ENCODE measurements at places on chromosomes 6 and 20.

- DNase-seq, result no peak
- no peak overlapping the region for H3K4me3 ChIP-seq
- peaks cover 2% of the 10 kb centered on the region for H3K4me1 ChIP-seq
- H3K36me3 ChIP-seq, result no peaks in the 10 kb centered on the region
- H3K27me3 ChIP-seq, result peaks cover 8% of the 10 kb centered on the region
- no peak overlapping the region for H3K27ac ChIP-seq
Observed at GRCh38 chr6:168725802-168726201, 284.8 kb downstream of the SMOC2 start.

GRCh38 chr20:19427480-19427879 lies 215.0 kb downstream of the SLC24A3 start:
- no peak overlapping the region for H3K27ac ChIP-seq
- no peaks in the 10 kb centered on the region for H3K36me3 ChIP-seq

DNA sequence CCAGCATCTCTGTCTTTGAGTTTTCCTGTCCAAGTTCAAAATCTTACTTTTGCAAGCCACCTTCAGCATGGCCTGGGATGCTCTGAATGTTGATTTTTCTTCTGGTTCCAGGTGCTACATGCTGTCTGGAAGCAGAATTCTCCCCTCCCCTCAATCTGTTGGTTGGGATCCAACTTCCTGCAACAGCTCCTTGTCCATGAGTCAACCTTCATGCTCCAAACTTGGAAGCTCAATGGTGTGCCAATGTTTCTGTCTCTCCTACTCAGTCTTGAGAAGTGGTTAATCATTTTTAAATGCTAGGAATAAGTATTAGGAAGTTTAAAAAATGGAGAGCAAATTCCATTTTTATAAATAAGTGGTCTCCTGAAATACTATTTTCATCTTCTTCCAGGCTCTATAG lies 33.2 kb upstream of the PLEKHG1 start:
- H3K27me3 ChIP-seq, result peaks cover 53% of the 10 kb centered on the region
- H3K36me3 ChIP-seq, result no peaks in the 10 kb centered on the region
- H3K4me1 ChIP-seq, result no peaks in the 10 kb centered on the region
- no peak for DNase-seq
- H3K4me3 ChIP-seq, result no peak overlapping the region

DNA sequence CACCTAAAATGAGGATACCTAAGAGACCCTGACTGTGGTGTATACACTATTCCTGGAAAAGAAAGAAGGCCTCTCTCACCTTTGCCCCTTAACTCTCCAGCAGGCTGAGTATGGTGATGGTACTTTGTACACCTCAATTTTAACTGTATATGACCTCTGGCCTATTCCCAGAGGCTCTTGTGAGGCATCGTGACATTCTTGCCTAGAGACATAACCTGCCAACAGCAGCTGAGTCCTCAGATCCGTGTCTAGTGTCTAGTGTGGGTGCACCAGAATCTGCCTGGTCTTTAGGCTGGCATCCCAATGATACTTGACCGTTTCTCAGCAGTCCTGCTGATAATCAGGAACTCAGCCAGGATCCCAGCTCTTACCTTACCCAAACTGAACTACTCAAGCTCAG lies 20.0 kb downstream of the TP53INP2 start:
- H3K27ac ChIP-seq, result no peak overlapping the region
- no peak overlapping the region for H3K4me3 ChIP-seq
- H3K27me3 ChIP-seq, result no peaks in the 10 kb centered on the region
- peaks cover 32% of the 10 kb centered on the region for H3K36me3 ChIP-seq
- no peaks in the 10 kb centered on the region for H3K4me1 ChIP-seq

DNA sequence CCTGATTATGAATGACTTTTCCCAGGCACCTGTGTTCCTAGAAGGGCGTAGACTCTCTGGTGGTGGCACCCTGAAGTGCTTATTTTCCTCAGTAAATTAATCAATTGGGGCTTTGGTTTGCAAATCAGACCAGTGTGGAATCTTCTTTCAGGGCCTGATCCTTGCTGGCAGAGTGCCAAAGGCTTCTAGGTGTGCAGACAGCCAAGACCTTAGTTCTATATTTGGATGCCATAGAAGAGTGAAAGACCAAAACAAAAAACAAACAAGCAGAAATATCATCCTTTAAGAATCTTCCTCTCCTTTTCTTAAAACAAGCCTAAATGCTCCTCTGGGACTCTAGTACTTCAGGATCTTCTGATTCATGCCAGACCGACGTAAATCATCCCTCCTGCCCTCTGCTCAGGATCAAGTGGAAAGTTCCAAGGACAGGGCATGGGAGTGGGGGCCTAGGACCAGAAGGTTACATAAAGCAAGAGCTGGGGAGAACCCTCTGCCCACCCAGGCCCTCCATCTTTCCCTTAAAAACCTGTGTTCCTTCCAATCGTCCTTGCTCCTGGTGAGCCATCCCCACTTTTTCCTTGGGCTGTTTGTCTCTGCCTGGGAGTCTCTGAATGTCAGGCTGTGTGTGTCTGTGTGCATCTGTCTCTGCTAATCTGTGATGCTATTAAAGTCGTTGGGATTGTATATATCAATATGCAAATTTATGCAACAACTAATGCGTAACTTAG lies 70.5 kb upstream of the MYLIP start:
- H3K36me3 ChIP-seq, result no peaks in the 10 kb centered on the region
- no peak overlapping the region for H3K27ac ChIP-seq
- no peaks in the 10 kb centered on the region for H3K27me3 ChIP-seq
- no peak overlapping the region for H3K4me3 ChIP-seq
- peak; percentile 34 for DNase-seq

DNA sequence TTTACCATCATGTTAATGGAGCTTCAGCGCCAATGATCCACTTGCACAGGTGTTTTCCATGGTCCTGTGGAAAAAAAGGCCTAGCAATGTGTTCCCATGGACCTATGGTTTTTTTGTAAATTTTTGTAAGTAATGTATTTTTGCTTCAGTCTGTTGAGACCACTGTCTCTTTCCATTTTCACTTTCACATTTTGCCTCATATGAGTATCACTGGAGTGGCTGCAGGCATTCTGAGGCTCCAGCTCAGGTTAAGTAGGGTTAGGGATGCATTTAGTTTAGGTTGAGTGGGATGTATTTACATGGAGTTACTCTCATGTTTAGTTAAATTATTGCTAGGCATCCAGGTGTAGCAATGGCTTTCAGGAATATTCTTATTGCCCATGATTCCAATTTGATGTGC lies 19.2 kb upstream of the LMBRD1 start:
- H3K4me3 ChIP-seq, result no peak overlapping the region
- no peak overlapping the region for H3K27ac ChIP-seq
- no peaks in the 10 kb centered on the region for H3K36me3 ChIP-seq
- DNase-seq, result no peak
- no peaks in the 10 kb centered on the region for H3K4me1 ChIP-seq

DNA sequence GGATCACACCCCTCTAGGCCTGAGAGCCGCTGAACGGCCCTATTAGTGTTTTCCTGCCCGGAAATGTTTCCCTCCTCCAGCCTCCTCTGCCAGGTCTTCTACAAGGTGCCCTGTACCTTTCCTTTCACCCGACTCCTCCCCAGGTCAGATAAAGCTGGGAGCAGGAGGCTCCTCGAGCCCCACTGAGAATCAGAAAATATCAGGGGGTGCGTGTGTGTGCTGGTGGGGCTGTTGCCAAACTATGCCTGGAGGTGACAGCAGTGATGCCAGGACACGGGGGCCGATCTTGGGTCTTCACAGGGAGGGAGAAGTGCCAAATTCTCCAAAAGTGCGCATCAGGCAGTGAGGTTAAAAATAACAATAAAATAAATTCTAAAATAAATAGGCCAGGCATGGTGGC lies 222.8 kb upstream of the RREB1 start:
- H3K36me3 ChIP-seq, result no peaks in the 10 kb centered on the region
- H3K4me1 ChIP-seq, result no peaks in the 10 kb centered on the region
- H3K27ac ChIP-seq, result no peak overlapping the region
- H3K4me3 ChIP-seq, result no peak overlapping the region
- H3K27me3 ChIP-seq, result no peaks in the 10 kb centered on the region
- DNase-seq, result no peak

DNA sequence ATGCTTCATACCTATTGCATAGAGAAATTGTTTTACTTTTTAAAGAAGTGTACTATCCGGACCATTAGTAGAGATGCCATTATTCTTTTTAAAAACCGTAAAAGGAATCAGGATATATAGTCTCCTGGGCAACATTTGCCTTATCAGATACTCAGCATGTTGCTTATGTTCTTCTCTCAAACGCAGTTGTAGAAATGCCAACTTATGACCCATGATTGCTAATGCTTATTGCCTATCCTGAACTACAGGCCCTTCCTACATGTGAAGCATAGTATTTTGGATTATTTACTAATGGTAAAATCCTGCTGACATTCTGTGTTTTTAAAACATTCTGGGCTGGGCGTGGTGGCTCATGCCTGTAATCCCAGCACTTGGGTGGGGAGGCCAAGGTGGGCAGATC lies 99.5 kb downstream of the FOXO3 start:
- no peak overlapping the region for H3K4me3 ChIP-seq
- H3K36me3 ChIP-seq, result peaks cover 13% of the 10 kb centered on the region
- no peak overlapping the region for H3K27ac ChIP-seq
- peaks cover 6% of the 10 kb centered on the region for H3K4me1 ChIP-seq

- H3K27ac ChIP-seq, result peak overlapping the region; percentile 52
- H3K36me3 ChIP-seq, result no peaks in the 10 kb centered on the region
- peaks cover 3% of the 10 kb centered on the region for H3K4me1 ChIP-seq
- no peaks in the 10 kb centered on the region for H3K27me3 ChIP-seq
Observed at GRCh38 chr20:55264703-55265239, 740.5 kb downstream of the CBLN4 start.

GRCh38 chr6:119240257-119241110 lies 109.1 kb downstream of the MAN1A1 start:
- H3K27ac ChIP-seq, result peak overlapping the region; percentile 58
- no peak for DNase-seq
- peaks cover 2% of the 10 kb centered on the region for H3K4me1 ChIP-seq
- no peak overlapping the region for H3K4me3 ChIP-seq
- H3K27me3 ChIP-seq, result no peaks in the 10 kb centered on the region
- peaks cover 2% of the 10 kb centered on the region for H3K36me3 ChIP-seq

GRCh38 chr6:78400076-78400475 lies 467.3 kb upstream of the IRAK1BP1 start:
- no peak for DNase-seq
- no peak overlapping the region for H3K4me3 ChIP-seq
- no peak overlapping the region for H3K27ac ChIP-seq
- no peaks in the 10 kb centered on the region for H3K36me3 ChIP-seq
- H3K27me3 ChIP-seq, result no peaks in the 10 kb centered on the region
- H3K4me1 ChIP-seq, result no peaks in the 10 kb centered on the region

DNA sequence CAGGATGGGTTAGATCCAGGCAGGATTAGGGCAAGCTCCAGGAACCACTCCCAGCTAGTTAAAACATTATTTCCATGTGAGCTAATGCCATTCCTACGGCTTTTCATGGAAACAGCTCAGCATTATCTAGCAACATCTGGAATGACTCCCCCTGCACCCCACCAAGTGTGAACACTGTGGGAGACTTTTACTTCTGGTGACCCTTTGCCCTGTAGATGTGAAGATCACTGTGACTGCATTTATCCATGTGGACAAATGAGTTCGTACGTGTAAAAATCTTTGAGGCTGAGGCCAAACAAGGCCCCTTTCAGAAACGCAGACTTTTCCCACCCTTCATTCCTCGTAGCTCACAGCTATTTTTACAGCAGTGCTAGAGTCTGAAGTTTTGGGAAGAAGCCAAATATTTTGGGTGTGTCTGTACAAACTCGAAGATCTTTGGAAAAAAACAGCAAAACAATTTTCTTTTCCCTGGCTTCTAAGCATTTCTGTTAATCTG lies 221.8 kb upstream of the SOX4 start:
- DNase-seq, result peak; percentile 47
- no peaks in the 10 kb centered on the region for H3K36me3 ChIP-seq
- H3K27me3 ChIP-seq, result no peaks in the 10 kb centered on the region
- no peak overlapping the region for H3K4me3 ChIP-seq

DNA sequence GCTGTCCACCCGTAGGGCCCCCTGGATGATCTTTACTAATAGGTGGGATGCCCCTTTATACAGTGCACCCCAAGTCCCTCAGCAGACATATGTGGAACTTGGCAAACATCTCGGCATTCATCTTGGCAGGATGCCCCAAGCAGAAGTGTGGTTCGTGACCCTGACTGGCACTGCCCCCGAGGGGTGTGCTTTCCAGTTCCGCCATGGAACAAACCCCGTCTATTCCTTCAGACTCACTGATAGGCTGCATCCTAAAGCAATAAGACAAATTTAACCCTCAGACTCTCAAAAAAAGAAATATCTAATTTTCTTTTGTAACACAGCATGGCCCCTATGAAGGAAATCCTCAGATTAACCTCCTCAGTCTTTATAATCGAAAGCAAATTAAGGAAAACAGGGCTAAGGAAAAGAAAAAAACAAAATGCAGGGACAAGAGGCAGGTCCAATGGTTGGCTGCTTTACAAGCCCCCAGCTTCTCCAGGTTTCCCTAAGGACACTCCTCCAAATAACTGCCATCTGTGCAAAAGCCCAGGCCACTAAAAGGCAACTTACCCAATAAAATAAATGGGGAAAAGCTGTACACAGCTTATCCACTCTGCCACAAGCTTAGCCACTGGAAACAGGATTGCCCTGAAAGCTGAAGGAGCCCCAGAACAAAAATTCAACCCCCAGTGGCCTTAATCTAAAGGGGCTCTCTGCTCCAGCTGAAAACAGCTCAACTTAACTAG lies 30.5 kb upstream of the RIPK1 start:
- no peaks in the 10 kb centered on the region for H3K4me1 ChIP-seq
- H3K27me3 ChIP-seq, result no peaks in the 10 kb centered on the region

DNA sequence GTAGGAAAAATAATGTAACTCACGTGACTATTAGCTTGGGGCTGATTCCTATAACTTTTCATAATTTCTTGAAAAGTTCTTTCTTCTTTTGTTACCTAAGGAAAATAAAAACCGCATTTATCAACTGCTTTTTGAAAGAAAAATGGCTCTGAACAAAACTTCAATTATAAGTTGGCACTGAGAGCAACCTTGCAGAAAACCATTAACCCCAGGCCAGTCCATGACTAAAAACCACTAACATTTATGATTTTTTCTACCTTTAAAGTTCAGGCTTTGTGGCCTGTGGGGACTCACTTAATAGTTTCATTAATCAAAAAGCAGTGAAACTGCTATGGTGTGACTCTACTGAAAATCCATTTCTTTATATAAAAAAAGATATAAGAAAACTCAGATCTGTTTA lies 69.1 kb upstream of the SAMHD1 start:
- no peak overlapping the region for H3K4me3 ChIP-seq
- H3K27me3 ChIP-seq, result no peaks in the 10 kb centered on the region
- H3K27ac ChIP-seq, result no peak overlapping the region
- H3K36me3 ChIP-seq, result peaks cover 7% of the 10 kb centered on the region

DNA sequence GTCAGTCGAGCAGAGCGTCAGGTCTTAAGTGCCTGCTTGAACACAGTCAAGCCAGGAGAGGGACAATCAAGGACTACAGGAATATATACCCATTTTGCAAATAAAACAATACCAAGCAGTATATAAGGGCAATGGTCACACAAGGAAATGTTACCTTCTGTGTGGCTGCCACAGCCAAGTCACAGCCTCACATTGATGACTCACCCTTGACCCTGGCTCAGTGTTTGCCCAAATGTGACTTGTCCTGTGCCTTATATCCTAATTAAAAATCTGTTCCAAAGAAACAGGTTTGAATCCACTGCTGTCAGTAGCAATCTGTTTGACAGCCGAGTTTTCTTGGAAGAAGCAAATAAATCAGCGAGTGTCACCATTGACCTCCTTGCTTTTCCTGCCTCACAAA lies 34.3 kb downstream of the C6orf89 start:
- peaks cover 73% of the 10 kb centered on the region for H3K36me3 ChIP-seq
- peaks cover 10% of the 10 kb centered on the region for H3K4me1 ChIP-seq
- H3K4me3 ChIP-seq, result no peak overlapping the region
- H3K27me3 ChIP-seq, result no peaks in the 10 kb centered on the region

- no peak overlapping the region for H3K27ac ChIP-seq
- peaks cover 20% of the 10 kb centered on the region for H3K27me3 ChIP-seq
- no peaks in the 10 kb centered on the region for H3K36me3 ChIP-seq
- peak; percentile 18 for DNase-seq
Observed at GRCh38 chr20:9617940-9618339, 103.5 kb downstream of the LAMP5 start.

All from mesenchymal stem cell (in vitro differentiated cells and primary cell).